Left colon (tissue), 2 donors: ENCODE measurements at places on chromosomes 6 and 20. TPM values are rescaled to one million over a fixed set of nuclear protein-coding genes. Genes with fewer than 3 reads are reported as not detected.

DNA sequence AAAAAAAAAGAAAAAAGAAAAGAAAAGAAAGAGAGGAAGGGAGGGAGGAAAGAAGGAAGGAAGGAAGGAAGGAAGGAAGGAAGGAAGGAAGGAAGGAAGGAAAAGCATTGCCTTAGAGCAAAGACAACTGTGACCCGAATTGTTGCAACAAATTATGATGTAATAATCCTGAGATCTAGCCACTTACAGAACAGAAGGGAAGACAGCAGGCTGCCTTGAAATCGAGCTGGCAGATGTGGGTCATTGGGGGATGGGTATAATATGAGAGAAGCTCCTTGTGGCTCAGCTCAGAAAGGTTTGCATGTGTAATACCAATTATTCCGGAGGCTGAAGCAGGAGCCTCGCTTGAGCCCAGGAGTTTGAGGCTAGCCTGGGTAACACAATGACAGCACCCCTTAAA lies 208.1 kb upstream of the PROKR2 start:
- no peak for DNase-seq

The EPPIN gene
- total RNA-seq = not detected

The ATP9A gene
- total RNA-seq = 66.8 TPM

The TFAP2A gene
- 0.55 TPM for total RNA-seq

- DNase-seq = no peak
Measured at GRCh38 chr6:43496370-43497128, 13.6 kb downstream of the LRRC73 start.
